Trophoblast cell (in vitro differentiated cells and primary cell): ENCODE measurements at places on chromosomes 1 and 21.

DNA sequence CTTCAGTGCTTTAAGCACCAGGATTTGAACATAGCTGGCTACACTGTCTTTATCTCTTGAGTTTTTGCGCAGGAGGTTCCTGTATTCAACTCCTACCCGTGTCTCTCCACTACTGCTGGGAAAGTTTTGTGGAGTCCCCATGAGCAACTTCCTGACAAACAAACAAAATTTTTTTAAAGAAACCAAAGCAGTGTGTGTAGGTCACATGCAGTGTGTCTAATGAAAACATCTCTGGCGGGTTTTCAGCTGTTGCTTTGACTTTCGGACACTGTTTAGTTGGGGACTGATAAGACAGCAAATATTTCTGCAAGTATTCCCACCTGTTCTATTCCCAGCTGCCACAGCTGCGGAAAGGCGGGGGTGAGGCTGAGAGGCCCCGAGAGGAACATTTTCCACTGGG is 2.0 kb downstream of the PSEN2 start:
- peak; percentile 37 for DNase-seq

- peak; percentile 61 for DNase-seq
These were observed 40.2 kb downstream of the APP start for GRCh38 chr21:26130249-26130881.

DNA sequence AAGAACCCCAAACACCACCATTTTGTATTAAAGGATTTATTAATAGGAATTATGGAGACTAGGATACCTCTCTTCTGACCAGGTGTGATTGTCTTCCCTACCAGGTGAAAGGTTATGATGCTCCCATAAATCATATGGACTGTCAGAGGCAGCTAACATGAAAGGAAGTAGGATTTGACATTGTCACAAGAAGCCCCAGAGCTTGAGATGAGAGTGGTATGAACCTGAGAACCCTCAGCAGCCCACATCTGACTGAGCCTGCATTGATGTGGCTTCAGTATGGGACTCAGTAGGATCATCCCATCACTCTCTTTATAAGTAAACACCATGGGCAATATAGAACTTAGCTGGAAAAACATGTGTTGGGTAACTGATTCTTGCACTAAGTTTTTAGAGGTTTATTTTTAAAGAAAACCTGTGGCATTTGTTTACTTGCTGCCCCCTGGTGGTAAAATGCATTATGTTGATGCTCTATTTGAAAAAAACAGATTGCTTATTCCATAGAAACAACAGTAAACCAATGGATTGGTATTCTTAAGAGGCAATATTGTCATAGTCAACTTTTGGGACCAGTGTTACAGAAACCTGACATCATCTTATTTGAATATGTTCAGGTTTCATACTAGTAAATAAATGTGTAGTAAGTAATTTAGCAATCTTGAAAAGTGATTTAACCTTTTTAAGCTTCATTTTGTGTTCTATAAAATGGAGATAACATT is 16.6 kb upstream of the CACYBP start:
- DNase-seq = peak; percentile 53

GRCh38 chr1:54962612-54963395 is 17.6 kb upstream of the TMEM61 start:
- DNase-seq = no peak

DNA sequence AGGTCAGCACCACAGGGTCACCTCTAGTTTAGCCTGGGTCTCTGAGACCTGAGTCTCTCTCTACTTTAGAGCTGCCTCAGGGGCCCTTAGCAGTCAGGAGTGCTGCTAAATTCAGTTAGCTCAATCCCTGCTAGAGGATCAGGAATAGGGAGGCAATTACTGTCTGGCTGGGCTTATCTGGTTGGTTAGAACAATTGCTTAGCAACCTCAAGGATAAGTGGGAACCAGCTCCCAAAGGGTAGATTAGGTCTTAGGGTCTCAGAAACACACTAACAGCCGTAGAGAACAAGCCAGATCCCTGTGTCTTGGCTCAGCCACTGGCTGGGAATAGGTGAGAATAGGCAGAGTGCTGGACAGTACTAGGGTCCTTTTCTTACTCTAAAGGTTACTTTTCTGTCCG is 7.7 kb downstream of the PM20D1 start:
- no peak for DNase-seq

DNA sequence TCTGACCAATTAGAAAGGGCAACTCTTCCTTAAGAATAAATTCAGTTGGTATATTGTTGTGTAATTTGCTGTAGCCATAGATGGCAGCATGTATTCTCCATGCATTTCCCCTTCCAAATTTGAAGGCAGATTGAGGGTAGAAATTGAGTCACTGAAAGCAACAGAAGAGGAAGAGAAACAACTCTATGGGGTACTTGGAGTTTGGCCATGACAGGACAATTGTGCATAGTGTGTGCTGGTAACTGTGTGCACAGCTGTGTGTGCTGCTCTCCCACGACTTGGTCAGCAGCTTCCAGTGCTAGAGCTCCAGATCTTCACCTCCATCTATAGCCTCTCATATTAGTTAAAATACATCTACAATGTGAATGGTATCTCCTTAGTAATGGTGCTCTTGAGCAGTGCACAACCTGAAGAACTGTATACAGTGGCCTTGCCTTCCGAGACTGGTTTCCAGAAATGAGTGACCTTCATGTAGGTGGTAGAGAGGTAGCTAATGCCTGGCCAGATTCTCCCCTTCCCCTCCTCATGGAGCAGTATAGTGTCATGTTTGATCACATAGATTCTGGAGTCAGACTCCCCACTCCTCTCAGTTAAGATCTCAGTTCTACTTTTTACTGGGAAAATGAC is 882 bp upstream of the FCAMR start:
- peak; percentile 10 for DNase-seq

- DNase-seq = no peak
These were observed 2.1 kb downstream of the OTUD3 start for GRCh38 chr1:19884312-19884711.

DNA sequence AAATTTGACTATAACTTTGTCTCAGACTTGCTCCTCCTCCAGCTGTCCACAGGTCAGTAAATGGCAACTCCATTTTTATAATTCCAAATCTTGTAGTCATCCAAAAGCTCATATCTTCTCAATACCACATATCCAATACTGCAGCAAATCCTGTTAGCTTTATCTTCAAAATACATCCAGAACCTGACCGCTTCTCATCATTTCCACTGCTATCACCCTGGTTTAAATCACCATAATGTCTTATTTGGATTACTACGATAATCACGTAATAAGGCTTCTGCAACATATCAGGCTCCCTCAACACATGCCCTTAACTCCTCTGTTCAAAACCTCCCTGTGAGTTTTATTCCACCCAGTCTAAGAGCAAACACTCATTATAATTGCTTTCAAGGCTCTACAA is 34.5 kb downstream of the ERO1B start:
- DNase-seq = peak; percentile 16

GRCh38 chr1:112772781-112773180 is 57.6 kb upstream of the PPM1J start:
- no peak for DNase-seq

DNA sequence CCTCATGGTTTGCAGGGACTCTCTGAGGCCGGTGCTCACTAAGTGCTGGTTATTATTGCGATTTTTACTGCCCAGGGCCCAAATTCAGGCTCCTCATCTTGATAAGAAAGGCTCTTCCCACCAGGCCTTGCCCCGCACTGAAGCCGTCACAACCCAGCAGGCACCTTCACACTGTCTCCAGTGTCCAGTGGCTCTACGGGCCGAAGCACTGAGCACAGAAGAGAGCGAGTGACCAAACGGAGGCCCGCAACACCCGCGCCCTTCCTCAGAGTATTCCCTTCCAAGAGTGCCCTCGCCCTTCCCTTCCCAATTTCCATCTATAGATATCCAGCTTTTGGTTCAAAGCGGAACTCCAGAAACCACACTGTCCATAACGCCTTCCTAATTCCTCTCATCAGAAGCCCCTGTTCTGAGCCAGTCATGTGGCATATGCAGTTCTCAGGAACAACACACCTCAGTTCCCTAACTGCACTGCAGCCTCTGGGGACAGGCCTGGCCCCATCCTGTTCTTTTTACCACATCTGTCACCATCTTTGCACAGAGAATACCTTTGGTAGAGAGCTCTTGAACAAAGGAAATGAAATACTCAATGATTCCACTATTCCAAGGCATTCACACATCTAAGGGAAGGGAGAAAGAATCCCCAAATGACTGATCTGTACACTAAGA is 15.1 kb downstream of the FALEC start:
- no peak for DNase-seq

- DNase-seq = no peak
These were observed 10.5 kb upstream of the PRXL2B start for GRCh38 chr1:2575801-2576663.

DNA sequence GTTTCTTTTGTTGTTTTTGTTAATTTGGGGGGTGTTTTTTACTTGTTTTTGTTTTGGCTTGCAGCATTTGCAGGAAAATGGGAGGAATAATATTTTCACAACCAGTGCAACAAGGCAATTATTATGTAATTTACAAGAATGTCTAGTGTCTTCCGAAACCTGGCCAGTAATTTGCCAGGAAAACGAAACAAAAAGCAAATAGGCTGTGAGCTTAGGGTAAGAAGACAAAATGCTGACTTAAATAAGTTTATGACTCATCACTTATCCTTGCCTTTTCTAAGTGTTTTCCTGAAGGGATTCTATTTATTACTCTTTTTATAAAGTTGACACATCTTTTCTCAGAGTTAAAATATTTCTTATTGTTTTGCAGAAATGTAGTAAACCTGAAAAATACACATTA is 49.8 kb downstream of the KCNT2 start:
- DNase-seq = peak; percentile 84

DNA sequence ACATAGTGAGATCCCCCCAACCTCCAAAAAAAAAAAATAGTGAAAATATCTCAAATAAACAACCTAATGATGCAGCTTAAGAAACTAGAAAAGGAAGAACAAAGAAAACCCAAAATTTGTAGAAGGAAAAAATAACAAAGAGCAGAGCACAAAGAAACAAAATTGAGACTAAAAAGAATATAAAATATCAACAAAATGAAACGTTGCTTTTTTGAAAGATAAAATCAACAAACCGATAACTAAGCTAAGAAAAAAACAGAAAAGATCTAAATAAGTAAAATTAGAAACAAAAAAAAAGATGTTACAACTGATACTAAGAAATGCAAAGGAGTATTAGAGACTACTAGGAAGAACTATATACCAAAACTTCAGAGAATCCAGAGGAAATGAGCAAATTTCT is 139.3 kb upstream of the PALMD start:
- no peak for DNase-seq

- peak; percentile 25 for DNase-seq
These were observed 107.2 kb upstream of the WLS start for GRCh38 chr1:68339505-68339904.

GRCh38 chr1:8374812-8375211 is 56.9 kb downstream of the SLC45A1 start:
- DNase-seq = peak; percentile 40

DNA sequence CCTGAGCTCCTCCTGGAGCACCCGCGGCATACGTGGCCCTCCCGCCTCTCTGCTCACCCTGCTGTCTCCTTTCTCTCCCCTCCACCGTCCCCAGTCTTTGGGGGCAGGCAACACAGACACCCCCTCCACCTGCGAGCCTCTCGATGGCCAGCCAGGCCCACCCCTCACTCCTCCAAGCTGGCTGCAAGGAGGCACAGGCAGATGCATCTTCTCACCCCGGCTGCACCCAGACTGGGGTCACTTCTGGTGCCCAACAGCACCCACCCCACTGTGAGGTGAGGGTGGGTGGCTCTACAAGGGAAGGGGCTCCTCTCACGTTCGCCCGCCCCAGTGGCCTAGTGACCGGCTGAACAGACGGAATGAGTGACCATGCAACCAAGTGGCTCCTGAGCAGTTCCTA is 108.0 kb upstream of the ARHGEF16 start:
- no peak for DNase-seq

GRCh38 chr1:22654692-22655091 is 1.7 kb downstream of the C1QB start:
- DNase-seq = no peak

- DNase-seq = peak; percentile 78
These were observed 38.2 kb upstream of the H6PD start for GRCh38 chr1:9196129-9197040.

DNA sequence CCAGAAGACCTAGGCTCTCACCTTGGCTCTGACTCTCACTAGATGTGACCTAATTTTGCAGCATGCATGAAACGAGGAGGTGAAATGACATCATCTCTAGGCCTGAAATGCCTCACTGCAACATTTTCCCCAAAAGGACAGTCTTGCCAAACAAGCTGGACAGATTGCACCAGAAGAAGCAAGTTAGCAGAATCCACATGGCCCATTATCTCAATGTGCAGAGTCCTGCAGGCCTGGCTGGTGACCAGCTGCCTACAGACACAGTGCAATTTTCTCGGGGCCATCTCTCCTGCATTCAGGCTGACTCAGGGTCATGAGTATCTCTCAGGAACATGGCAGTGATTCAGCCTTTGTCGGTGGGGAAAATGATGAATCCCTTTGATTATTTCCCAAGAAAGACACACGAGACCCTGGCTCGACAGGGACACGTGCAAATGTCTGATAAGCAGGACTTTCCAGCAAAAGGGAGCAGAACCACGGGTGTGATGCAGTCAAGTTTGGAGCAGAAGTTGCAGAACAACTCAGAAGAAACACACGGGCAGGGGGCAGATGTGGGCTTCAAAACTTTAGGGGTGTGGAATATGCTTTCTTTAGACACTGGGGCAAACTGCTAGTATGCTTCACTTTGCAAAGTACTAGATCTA is 38.7 kb downstream of the TRIM67 start:
- DNase-seq = no peak

GRCh38 chr1:244011786-244012185 is 39.3 kb upstream of the ZBTB18 start:
- no peak for DNase-seq

GRCh38 chr1:108886292-108886691 is 9.5 kb downstream of the GPSM2 start:
- no peak for DNase-seq

DNA sequence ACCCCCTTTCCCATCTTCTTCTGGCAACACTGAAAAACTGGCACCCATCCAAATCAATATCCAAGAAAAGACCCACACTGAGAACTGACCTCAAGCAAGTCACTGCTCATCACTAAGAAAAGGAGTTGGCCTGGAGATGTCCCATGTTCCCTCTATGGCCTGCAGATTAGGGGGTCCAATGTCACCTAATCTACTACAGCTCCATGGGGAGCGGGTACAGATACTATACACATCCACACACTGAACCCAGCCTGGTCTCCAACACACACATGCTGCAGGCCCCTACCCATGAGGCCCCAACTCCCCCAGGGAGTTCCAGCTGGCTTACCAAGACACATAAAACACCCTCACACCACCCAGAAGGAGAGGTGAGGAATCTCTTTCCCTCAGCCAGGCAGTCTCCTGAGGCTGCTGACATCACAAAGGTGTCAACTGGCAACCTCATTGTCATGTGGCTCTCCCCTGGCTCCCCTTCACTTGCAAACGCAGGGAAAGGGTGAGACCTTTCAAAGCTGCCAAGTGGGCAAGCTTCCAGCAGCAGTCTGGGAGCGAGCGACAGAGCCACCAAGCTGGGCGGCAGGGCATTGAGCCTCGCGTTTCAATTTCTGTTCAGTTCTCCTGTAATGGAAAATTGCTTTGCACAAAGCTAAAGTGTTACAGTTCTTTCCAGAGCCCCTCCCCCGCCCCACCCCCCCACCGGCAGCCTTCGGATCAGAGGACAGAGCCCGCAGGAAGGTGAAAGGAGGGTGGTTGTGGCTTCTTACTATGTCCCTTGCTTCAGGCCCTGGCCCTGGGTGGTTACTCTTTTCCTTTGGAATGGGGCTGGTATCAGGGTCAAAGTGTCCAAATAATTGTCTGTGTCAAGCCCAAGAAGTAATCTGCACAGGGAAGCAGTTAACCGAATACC is at the start of gene LRRC52:
Gene LRRC52 (plus strand): TSS at position 469 of the 907 bp plus-strand sequence. CDS start 297 bp downstream, at position 766.
- DNase-seq = no peak
